ENCODE measurements at places on chromosomes 13 and 19.
A peak's percentile ranks its signal among the peaks of the same experiment; 100 is the strongest.

DNA sequence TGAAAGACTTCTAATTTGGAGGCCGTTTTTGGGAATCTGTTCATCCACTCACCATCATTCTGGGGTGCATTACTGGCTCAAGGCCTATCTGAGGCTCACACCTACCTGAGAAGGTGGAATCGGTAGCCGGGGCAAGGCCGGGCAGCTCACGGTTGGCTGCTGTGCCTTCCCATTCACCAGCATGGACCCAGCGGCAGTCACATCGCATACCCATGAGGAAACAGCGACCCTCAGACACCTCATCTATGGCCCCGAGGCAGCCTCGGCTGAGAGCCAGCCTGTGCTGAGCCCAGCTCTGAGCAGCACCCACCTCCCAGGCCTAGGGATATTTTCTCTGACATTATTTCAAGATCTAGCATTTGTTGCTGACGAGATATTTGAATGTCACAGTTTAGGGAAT lies 130.5 kb downstream of the ATP11A start:
- no peak overlapping the region for H3K4me3 ChIP-seq
- no peaks in the 10 kb centered on the region for H3K27me3 ChIP-seq
- no peak overlapping the region for H3K27ac ChIP-seq
- H3K4me1 ChIP-seq: no peaks in the 10 kb centered on the region
- DNase-seq: no peak
- H3K36me3 ChIP-seq: peaks cover 74% of the 10 kb centered on the region

- peaks cover 46% of the 10 kb centered on the region for H3K4me1 ChIP-seq
- peak overlapping the region; percentile 55 for H3K4me3 ChIP-seq
- no peak for DNase-seq
Measured at GRCh38 chr19:49475995-49476880, 2.2 kb downstream of the FLT3LG start.

- peaks cover 64% of the 10 kb centered on the region for H3K4me1 ChIP-seq
- peak overlapping the region; percentile 96 for H3K4me3 ChIP-seq
- no peak for DNase-seq
- H3K27me3 ChIP-seq: no peaks in the 10 kb centered on the region
- H3K27ac ChIP-seq: peak overlapping the region; percentile 91
Measured at GRCh38 chr19:3983936-3984583, 1.2 kb downstream of the EEF2 start.

- no peak overlapping the region for H3K27ac ChIP-seq
- no peak overlapping the region for H3K4me3 ChIP-seq
- DNase-seq: no peak
- no peaks in the 10 kb centered on the region for H3K36me3 ChIP-seq
- no peaks in the 10 kb centered on the region for H3K4me1 ChIP-seq
- H3K27me3 ChIP-seq: peaks cover 3% of the 10 kb centered on the region
Measured at GRCh38 chr13:44174769-44175425, 198.7 kb upstream of the SERP2 start.

DNA sequence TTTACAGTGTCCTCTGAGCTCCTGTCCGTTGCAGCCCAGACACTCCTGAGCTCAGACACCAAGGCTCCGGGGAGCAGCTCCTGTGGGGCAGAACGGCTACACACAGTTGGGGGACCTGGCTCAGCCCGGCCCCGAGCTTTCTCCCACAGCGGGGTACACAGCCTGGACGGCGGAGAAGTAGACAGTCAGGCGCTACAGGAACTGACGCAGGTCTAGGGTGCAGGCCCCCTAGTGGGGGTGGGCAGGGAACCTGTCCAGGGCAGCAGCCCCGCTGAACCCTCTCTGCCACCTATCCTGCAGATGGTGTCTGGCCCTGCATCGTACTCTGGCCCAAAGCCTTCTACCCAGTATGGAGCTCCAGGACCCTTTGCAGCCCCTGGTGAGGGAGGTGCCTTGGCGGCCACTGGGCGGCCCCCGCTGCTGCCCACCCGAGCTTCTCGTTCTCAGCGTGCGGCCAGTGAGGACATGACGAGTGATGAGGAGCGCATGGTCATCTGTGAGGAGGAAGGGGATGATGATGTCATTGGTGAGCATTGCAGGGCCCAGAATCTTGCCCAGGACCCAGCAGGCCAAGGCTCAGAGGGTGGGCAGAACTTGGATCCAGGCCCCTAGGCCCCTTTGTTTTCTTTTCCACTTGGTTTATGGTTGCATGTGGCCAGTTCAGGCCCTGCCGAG lies 12.9 kb upstream of the PRR19 start:
- no peak overlapping the region for H3K4me3 ChIP-seq
- DNase-seq: no peak
- H3K36me3 ChIP-seq: peaks cover 66% of the 10 kb centered on the region
- peaks cover 27% of the 10 kb centered on the region for H3K4me1 ChIP-seq
- no peaks in the 10 kb centered on the region for H3K27me3 ChIP-seq
- no peak overlapping the region for H3K27ac ChIP-seq

DNA sequence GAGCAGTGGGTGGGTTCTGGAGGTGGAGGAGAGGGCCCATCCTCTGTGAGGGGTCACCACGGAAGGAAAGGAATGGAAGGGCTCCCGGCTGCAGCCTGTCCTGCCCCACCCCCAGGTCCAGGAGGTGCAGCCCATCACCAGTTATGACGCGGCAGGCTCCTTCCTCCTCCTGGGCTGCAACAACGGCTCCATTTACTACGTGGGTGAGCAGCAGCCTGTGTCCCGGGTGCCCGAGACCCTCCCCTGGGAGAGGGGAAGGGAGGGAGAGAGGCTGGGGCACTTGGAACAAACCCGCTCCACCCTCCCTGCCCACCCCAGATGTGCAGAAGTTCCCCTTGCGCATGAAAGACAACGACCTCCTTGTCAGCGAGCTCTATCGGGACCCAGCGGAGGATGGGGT lies 6.6 kb downstream of the SHKBP1 start:
- peaks cover 27% of the 10 kb centered on the region for H3K4me1 ChIP-seq
- H3K27ac ChIP-seq: no peak overlapping the region
- no peak for DNase-seq

- H3K27me3 ChIP-seq: no peaks in the 10 kb centered on the region
- H3K36me3 ChIP-seq: peaks cover 9% of the 10 kb centered on the region
- no peak overlapping the region for H3K4me3 ChIP-seq
- no peak overlapping the region for H3K27ac ChIP-seq
- H3K4me1 ChIP-seq: no peaks in the 10 kb centered on the region
- DNase-seq: no peak
Measured at GRCh38 chr13:100458673-100459072, 129.9 kb downstream of the GGACT start.

GRCh38 chr13:53264751-53265385 lies 236.3 kb downstream of the OLFM4 start:
- H3K27ac ChIP-seq: no peak overlapping the region
- H3K4me3 ChIP-seq: no peak overlapping the region
- no peaks in the 10 kb centered on the region for H3K4me1 ChIP-seq
- no peaks in the 10 kb centered on the region for H3K27me3 ChIP-seq
- DNase-seq: no peak
- H3K36me3 ChIP-seq: no peaks in the 10 kb centered on the region

- no peaks in the 10 kb centered on the region for H3K36me3 ChIP-seq
- H3K27me3 ChIP-seq: no peaks in the 10 kb centered on the region
- DNase-seq: no peak
- no peak overlapping the region for H3K4me3 ChIP-seq
- no peak overlapping the region for H3K27ac ChIP-seq
Measured at GRCh38 chr13:34070006-34070405, 252.1 kb downstream of the RFC3 start.

GRCh38 chr19:48340995-48341394 lies 15.6 kb downstream of the EMP3 start:
- no peaks in the 10 kb centered on the region for H3K4me1 ChIP-seq
- no peaks in the 10 kb centered on the region for H3K27me3 ChIP-seq
- peaks cover 6% of the 10 kb centered on the region for H3K36me3 ChIP-seq
- no peak overlapping the region for H3K27ac ChIP-seq

GRCh38 chr19:12647490-12648071 lies 19.0 kb downstream of the MAN2B1 start:
- no peaks in the 10 kb centered on the region for H3K27me3 ChIP-seq
- H3K4me1 ChIP-seq: peaks cover 8% of the 10 kb centered on the region
- DNase-seq: no peak

- peaks cover 18% of the 10 kb centered on the region for H3K36me3 ChIP-seq
- H3K4me1 ChIP-seq: peaks cover 50% of the 10 kb centered on the region
- DNase-seq: no peak
- peak overlapping the region; percentile 97 for H3K27ac ChIP-seq
- H3K27me3 ChIP-seq: no peaks in the 10 kb centered on the region
Measured at GRCh38 chr19:44954278-44954648, 917 bp upstream of the CLPTM1 start.

- DNase-seq: no peak
- H3K27me3 ChIP-seq: no peaks in the 10 kb centered on the region
- no peak overlapping the region for H3K4me3 ChIP-seq
- no peak overlapping the region for H3K27ac ChIP-seq
- no peaks in the 10 kb centered on the region for H3K36me3 ChIP-seq
- H3K4me1 ChIP-seq: peaks cover 3% of the 10 kb centered on the region
Measured at GRCh38 chr19:34241513-34242337, 12.6 kb upstream of the GARRE1 start.

DNA sequence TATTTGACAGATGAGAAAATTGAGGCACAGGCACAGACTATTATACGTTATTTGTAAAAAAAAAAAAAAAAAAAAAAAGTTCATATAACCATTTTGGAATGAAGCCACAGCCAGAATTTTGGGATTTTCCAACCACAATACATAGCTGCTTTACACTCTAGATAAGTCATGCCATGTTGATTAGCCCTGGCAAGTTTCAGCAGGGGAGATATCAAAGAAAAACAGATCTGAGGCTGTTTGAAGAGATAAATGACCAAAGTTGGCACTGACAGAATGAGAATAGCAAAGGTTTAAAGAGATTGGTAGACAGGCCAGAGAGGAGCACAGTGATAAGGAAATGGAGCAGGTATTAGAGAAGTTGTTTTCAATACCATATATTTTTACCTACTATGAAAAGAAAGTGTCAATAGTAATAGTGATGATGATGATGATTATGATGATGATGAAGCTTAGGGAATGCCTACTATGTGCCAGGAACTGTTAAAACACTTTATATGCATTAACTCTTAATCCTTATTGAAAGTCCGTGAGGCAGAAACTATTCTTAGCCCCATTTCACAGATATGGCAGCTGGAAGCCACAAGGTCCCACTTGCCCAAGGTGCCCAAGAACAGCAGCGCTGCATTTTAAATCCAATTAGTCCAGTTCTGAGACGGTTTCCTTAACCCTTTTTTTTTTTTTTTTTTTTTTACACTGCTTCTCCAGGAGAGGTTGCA lies 105.5 kb downstream of the MBNL2 start:
- H3K4me1 ChIP-seq: peaks cover 5% of the 10 kb centered on the region
- H3K27ac ChIP-seq: no peak overlapping the region
- no peak for DNase-seq
- H3K36me3 ChIP-seq: peaks cover 19% of the 10 kb centered on the region
- no peak overlapping the region for H3K4me3 ChIP-seq

DNA sequence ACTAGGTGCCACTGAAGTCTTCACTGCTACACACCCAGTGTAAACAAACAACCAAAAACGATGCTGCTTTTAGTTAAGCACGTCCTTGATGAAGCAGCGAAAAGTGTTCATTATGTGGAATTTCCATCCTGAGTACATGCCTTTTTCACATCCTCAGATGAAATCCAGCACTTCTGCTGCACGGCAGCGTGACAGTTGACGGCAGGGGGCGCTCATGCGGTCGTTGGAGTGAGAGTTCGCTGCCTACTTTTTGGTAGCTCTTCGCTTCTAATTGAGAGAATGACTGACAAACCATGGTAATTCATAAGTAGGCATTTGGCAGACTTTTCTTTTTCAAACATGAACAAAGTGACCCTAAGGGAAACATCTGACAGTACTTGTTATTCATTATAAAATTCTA lies 1124.9 kb downstream of the EFNB2 start:
- DNase-seq: no peak
- no peaks in the 10 kb centered on the region for H3K4me1 ChIP-seq
- H3K4me3 ChIP-seq: no peak overlapping the region
- no peak overlapping the region for H3K27ac ChIP-seq

GRCh38 chr13:94542917-94543316 lies 53.0 kb downstream of the TGDS start:
- no peak for DNase-seq
- H3K27ac ChIP-seq: no peak overlapping the region

GRCh38 chr19:38402623-38402966 lies 298 bp upstream of the FAM98C start:
- peaks cover 6% of the 10 kb centered on the region for H3K27me3 ChIP-seq
- peak overlapping the region; percentile 80 for H3K27ac ChIP-seq
- DNase-seq: no peak
- H3K36me3 ChIP-seq: peaks cover 15% of the 10 kb centered on the region
- peaks cover 22% of the 10 kb centered on the region for H3K4me1 ChIP-seq
- peak overlapping the region; percentile 91 for H3K4me3 ChIP-seq

GRCh38 chr19:14507704-14508542 lies 10.3 kb downstream of the DNAJB1 start:
- H3K27me3 ChIP-seq: peaks cover 2% of the 10 kb centered on the region
- no peak overlapping the region for H3K4me3 ChIP-seq
- no peak for DNase-seq

- no peak for DNase-seq
- peaks cover 39% of the 10 kb centered on the region for H3K36me3 ChIP-seq
- no peaks in the 10 kb centered on the region for H3K27me3 ChIP-seq
- no peak overlapping the region for H3K4me3 ChIP-seq
- H3K4me1 ChIP-seq: peaks cover 38% of the 10 kb centered on the region
Measured at GRCh38 chr13:95710313-95710712, 33.4 kb downstream of the DNAJC3 start.

- H3K4me1 ChIP-seq: peaks cover 95% of the 10 kb centered on the region
- peaks cover 19% of the 10 kb centered on the region for H3K36me3 ChIP-seq
- peak overlapping the region; percentile 94 for H3K4me3 ChIP-seq
- no peaks in the 10 kb centered on the region for H3K27me3 ChIP-seq
Measured at GRCh38 chr19:16587833-16588823, 15.9 kb upstream of the SLC35E1 start.

DNA sequence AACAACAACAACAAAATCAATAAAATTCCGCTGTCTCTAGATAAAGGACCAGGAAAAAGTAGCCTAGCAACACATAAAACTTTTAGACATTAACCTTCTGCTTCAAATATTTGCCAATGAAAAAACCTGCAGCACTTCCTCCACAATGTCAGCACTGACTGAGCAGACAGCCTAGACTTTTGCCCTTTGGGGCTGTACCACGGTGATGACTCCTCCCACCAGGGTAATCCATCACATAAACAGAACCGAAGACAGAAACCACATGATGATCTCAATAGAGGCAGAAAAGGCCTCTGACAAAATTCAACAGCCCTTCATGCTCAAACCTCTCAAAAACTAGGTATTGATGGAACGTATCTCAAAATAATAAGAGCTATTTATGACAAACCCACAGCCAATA lies 30.2 kb upstream of the TRPC4 start:
- no peak overlapping the region for H3K4me3 ChIP-seq
- no peaks in the 10 kb centered on the region for H3K36me3 ChIP-seq
- no peak overlapping the region for H3K27ac ChIP-seq
- no peaks in the 10 kb centered on the region for H3K27me3 ChIP-seq

GRCh38 chr13:51297556-51297955 lies 41.9 kb upstream of the SERPINE3 start:
- no peak overlapping the region for H3K27ac ChIP-seq
- no peaks in the 10 kb centered on the region for H3K4me1 ChIP-seq
- H3K27me3 ChIP-seq: peaks cover 2% of the 10 kb centered on the region
- H3K4me3 ChIP-seq: no peak overlapping the region
- H3K36me3 ChIP-seq: no peaks in the 10 kb centered on the region
- no peak for DNase-seq

GRCh38 chr13:41960211-41960636 lies 685 bp downstream of the VWA8 start:
- peaks cover 26% of the 10 kb centered on the region for H3K4me1 ChIP-seq
- DNase-seq: no peak
- H3K27ac ChIP-seq: peak overlapping the region; percentile 25
- peak overlapping the region; percentile 91 for H3K4me3 ChIP-seq
- H3K27me3 ChIP-seq: peaks cover 4% of the 10 kb centered on the region
- H3K36me3 ChIP-seq: peaks cover 2% of the 10 kb centered on the region

Measured in activated B cell treated with CpG ODN at 0.5 μM for 24 hours (primary cell).